Activated T-helper 1 cell treated with anti-CD3 and anti-CD28 coated beads, Interleukin-2, amount 50 U/mL, for 16 hours (primary cell): ENCODE measurements at places on chromosomes 12 and 14.

DNA sequence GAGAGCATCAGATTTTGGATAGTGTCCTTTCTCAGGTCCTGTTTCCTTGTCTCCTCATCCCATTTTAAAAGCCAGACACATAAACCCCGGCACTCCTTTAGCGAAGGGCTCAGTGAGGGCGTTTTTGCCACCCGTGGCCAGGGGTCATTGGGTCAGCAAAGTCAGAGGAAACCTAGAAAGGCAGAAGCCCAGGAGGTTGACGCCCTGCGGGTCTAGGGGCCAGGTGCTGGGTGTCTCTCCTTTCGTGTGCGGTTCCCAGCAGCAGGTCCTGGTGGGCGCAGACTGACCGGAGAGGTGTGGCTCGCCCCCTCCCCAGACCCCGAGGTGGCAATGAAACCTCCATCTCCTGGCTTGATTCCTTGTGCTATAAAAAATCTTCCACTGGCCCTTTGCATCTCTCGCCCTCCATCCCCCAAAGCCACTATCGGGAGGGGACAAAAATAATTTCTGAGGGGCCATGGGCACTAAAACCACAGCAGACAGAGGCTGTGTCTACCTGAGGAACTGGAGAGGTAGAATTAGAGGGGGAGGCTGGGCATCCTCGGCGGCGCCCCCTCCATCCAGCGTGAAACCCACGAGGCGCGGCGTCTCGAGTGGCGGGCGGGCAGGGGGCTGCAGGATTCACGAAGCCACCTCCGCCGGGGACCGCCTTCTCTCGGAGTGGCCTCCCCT is 858 bp upstream of the FRMD6 start:
- DNase-seq: no peak

DNA sequence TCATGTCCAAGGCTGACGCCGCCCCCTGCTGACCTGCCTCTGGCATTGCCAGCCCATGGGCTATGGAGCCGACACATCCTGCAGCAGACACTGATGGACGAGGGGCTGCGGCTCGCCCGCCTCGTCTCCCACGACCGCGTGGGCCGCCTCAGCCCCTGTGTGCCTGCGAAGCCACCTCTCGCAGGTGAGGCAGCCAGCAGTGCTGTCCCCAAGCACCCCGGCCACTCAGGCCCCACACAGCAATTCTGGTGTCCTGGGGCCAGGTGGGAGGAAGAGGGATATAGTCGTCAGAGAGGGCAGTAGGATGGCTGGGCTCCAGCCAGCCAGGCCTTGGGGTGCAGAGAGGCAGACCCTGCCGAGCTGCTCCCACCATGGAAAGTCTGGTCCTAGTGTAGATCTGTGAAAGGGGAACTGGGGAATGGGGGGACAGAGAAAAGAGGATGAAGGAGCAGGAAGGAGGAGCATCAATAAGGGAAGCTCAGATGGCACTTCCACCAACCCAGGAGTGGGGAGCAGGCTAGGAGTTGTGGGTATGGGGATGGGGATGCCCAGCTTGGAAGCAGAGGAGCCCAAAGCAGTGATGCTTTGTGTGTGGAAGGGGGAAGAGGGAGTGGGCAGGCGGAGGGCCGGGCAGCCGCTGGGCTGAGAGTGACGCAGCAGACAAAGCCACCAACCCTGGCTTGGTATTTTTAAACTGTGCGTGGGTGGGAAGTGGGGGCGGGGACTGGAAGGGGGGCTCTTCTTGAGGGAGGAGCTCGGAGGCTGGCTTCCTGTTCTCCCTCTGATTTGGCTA is 4.7 kb downstream of the NAB2 start:
- DNase-seq: peak; percentile 33

DNA sequence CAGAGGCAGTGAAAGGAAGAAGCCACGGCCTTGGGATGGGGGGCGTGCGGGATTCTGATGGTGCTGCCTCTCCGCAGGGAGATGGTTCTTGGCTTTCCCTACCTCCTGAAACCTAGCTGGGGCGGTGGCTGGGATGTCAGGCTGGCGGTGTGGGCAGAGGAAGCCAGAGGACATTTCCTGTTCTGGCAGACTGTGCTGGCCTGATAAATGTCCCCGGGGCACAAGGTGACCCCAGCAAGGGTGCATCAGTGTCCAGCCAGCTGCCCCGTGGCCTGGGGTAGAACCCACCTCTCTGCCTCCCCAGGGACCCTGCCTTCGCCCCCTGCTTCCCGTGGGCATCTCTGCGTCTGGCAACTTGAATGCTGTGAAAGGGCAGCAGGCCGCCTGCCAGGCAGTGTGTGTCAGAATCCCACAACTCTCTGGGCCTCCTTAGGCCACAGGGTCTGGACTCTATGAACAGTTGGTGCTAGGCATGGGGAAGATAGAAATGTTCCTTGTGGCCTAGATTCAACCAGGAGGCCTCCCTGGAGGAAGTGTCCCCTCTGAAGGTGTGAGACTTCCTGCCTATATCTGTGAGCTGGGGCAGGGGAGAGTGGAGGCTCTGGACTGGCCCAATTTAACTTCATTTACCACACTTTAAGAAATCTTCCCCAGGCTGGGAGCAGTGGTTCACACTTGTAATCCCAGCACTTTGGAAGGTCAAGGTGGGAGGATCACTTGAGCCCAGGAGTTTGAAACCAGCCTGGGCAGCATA is 4.9 kb downstream of the SH2B3 start:
- no peak for DNase-seq

GRCh38 chr12:127278351-127278750 is 988.6 kb upstream of the TMEM132C start:
- DNase-seq: no peak

- DNase-seq: no peak
These were observed 12.1 kb downstream of the CRADD start for GRCh38 chr12:93689076-93689834.
